ENCODE measurements at places on chromosomes 6 and 20.

- no peak for DNase-seq
Measured at GRCh38 chr6:55009131-55009530, 162.6 kb downstream of the FAM83B start.

DNA sequence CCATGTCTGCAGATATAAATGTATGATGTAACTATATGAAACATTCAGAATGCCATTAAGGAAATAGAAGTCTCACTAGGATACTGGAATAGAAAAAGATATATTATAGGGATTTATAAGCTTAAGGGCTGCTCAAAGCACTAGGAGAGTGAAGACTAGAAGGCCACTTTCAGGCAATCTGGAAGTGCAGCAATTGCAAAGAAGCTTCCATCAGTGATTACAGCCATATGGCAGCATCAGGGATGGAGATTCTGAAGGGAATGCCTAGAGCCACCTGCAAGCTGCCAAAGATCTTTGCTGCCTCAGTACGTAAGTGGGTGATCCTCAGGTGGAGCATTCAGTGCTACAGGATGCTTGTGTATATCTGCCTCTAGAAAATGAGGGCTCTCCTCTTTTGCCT, 796.2 kb upstream of the EPHA7 start:
- peak; percentile 9 for DNase-seq

- no peak for DNase-seq
Measured at GRCh38 chr6:120447605-120448004, 886.7 kb downstream of the TBC1D32 start.

GRCh38 chr6:105509506-105510331, 106.8 kb upstream of the PREP start:
- no peak for DNase-seq

- no peak for DNase-seq
Measured at GRCh38 chr6:3748208-3749066, 3.1 kb downstream of the PXDC1 start.

DNA sequence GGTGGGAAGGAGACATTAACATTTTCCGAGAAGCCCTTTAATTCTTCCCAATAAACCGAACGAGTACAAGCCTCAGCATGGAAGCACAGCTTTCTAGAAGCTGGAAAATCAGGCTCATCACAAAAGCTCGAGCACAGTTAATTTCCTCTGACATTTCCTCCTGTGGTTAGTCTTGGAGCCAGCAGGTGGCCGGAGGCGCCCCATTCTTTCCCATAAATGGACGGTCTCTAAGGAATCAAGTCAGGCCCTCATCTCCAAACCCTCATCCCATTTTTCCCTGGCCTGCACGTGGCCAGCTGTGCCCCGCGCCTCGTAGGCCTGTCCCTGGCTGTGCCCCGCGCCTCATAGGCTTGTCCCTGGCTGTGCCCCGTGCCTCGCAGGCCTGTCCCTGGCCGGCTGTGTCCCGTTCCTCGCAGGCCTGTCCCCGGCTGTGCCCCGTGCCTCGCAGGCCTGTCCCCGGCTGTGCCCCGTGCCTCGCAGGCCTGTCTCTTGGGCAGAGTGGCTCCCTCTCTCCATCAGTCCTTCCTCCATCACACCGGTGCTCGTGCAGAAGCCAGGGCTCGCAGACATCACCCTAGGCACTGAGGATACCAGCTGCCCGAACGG, 19.7 kb upstream of the NTSR1 start:
- no peak for DNase-seq

- DNase-seq: no peak
Measured at GRCh38 chr6:89162047-89162371, 16.2 kb downstream of the PM20D2 start.

- DNase-seq: no peak
Measured at GRCh38 chr6:16248271-16248853, 10.0 kb downstream of the GMPR start.

DNA sequence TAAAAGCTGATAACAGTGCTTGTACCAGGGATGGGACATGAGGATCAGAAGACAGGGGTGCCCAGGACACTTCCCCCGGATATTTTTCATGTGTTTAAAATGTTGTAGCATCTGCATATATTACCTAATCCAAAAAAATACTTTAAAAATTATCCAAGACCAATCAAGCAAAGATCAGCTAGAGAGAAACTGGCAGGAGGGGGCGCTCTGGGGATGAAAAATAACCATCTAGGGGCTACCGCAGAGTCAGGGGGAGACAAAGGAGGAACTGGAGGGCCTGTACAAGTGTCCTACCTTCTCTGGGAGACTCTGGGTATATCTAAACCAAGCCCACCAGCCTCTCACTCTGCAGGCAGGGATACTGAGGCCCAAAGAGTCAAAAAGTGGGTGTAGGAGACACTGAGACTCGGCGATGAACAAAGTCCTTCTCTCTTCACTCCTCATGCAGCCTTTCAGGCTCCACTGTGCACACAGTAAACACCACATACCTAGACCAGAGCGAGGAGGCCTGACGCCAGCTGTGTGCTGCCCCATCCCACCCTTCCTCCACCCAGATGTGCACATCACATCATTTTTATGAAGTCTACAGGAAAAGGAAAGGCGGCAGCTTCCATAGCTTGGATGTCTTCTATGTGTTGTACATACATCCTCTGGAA, 9.8 kb downstream of the RIMS4 start:
- DNase-seq: no peak

DNA sequence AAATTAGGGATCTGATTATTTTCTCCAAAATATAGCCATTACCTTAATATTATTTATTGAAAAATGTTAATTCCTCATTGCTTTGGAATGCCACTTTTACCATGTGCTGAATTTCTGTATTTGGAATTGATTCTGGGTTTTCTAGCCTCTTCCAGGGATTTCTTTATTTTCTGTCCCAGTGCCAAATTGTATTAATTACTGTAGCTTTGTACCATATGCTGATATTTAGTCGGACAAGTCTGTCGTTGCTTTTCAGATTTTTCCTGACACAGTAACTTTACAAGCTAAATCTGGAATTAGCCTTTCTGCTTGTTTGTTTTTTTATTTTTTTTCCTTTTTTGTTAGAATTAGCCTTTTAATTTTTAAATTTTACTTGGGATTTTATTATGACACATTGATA, 10.9 kb upstream of the TMEM14B start:
- DNase-seq: no peak

- DNase-seq: no peak
Measured at GRCh38 chr6:153117986-153118879, 12.8 kb downstream of the RGS17 start.

- DNase-seq: no peak
Measured at GRCh38 chr20:58099956-58100730, 128.3 kb downstream of the ANKRD60 start.

DNA sequence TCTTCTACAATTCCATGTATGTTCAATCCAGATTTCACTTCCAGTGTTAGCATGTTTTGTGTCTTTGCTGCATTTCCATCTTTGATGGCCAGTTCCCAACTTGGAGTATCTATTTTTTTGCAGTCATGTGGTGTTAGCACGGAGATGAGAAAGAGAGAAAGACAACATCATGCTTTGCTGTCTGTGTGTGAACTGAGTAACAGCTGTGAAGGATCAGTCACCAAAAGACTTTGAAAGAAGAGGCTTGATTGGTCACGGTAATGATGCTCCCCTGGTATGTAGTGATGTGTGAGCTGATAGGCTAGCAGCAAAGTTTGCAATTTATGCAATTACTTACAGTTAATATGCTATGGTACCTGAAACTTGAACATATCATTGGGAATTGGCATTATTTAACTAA, 731.3 kb upstream of the NRSN1 start:
- DNase-seq: no peak

- no peak for DNase-seq
Measured at GRCh38 chr6:47112317-47112716, 70.2 kb upstream of the ADGRF1 start.

GRCh38 chr6:1403851-1404712, 14.7 kb downstream of the FOXF2 start:
- DNase-seq: no peak

- DNase-seq: no peak
Measured at GRCh38 chr20:37955511-37955910, 52.6 kb downstream of the VSTM2L start.

DNA sequence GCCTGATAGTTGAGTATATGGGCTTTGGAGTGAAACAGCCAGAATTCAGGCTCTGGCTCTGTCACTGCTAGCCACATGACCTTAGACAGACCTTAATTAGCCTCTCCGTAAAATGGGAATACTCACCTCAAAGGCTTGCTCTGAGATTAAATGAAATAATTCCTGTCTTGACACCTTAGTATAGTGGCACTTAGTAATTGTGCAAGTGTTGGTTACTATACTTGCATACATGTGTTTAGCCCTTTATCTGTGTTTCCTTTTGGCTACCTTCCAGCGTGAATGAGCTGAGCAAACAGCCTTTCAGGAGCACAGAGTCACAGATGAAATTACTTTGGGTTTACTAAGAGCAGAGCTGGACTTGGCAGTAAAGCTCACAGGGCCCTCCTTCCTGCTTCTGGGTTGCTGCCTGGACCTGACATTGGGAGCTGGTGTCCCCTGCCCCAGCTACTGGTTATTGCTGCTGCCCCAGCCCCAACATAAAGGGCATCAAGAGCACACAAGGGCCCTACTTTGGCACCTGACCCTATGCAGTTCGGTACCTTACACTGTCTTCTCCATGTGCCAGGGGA, 32.8 kb downstream of the CD164 start:
- DNase-seq: no peak

DNA sequence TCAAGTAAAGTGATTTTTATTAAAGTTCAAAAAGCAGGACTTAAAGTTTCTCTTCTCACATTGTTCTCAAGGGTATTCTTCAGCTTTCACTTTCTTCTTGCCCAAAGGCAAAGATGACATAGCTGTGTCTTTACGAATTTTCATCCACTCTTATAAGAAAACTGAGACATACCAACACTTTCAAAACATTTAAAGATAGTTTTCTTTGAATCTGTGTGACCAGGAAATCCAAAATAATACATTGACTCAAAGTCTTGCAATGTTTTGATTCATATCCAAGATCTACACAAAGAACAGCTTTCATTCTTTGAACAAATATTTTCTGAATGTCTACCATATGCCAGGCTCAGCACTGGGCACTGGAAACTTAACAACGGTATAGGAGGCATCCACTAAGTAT, 117.9 kb downstream of the SIM1 start:
- no peak for DNase-seq

- DNase-seq: no peak
Measured at GRCh38 chr6:151242420-151242861, 2.7 kb downstream of the AKAP12 start.

- no peak for DNase-seq
Measured at GRCh38 chr6:82419132-82419581, 55.5 kb downstream of the TPBG start.

DNA sequence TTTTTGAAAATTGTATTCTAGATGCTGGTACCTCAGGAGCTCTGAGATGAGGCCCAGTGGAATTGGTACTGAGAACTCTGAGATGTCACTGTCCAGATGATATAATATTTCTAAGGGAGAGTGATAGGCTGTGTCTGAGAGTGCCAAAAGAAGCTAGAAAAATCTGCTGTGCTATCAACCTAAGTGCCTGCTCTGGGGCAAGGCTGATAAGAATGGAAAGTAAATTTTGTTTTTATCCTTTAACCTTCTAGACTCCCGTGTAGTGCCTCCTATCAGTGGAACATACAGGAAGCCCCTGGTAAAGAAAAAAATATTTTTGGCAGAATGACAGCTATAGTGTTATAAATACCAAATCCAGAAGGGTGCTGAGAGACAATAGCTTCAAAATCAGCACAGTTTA, 348.2 kb downstream of the TFAP2B start:
- no peak for DNase-seq

- DNase-seq: no peak
Measured at GRCh38 chr6:113466526-113466925, 390.6 kb upstream of the MARCKS start.

DNA sequence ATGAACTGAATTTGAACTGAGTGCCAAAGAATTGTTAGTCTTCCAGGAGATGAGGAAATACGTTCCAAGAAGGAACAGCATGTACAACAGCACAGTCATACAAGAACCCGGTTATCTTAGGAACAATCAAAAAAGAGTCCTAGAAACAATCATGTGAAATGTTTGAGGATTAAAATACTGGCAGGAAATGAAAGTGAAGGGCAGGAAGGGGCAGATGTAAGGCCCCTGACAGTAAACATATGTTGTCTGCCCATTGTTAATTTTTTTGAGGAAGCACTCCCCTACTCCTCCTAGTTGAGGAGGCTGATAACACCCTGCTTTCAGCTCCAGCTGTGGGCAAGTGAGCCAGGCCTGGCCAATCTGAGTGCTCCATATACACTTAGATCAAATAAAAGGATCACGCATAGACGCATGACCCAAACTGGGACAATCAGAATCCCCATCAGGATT, 220.9 kb downstream of the HACE1 start:
- DNase-seq: no peak

- peak; percentile 9 for DNase-seq
Measured at GRCh38 chr6:31079656-31080261, 32.6 kb downstream of the C6orf15 start.

GRCh38 chr6:7254980-7255835, 57.8 kb downstream of the SSR1 start:
- no peak for DNase-seq

- no peak for DNase-seq
Measured at GRCh38 chr20:23596579-23597250, 9.0 kb downstream of the CST9 start.

- no peak for DNase-seq
Measured at GRCh38 chr6:32833664-32834063, 4.9 kb downstream of the TAP2 start.

DNA sequence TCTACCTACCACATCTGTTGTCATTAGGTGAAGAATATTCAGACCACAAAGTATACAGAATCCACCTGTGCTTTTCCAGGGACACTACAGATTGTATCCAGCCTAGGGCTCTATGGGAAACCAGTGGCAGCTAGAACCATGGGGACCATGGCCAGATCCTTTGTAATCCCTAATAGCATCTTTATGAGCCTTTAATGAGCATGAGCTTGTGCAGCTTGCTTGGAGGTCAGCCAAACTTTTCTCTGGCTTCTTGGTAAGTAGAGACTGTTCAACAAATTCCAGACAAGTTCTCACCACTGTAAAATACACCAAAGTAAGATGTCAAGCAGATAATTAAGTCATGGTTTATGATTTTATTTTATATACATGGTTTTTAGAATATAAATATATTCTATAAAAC, 301.6 kb upstream of the ADGRB3 start:
- no peak for DNase-seq

DNA sequence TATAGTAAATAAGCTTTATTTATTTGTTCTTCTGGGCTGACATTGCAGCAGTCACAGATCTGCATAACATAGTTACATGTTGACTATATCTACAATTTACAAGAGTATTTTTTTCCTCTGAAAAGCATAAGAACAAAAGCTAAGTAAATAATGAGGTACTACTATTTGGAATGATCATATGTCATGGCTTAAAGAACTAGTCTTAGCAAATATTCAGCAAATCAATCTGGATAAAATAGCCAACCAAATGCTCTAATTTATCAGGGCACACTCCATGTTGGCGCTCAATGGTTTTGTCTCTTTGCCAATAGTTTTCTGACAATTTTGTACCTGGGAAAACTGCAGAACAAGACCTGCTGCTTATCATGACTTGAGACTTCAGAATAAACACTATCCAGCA, 233.4 kb upstream of the RIN2 start:
- DNase-seq: no peak

GRCh38 chr6:144215402-144215931, 65.2 kb downstream of the STX11 start:
- DNase-seq: no peak

All from cerebellar nuclear complex (tissue), 1 donor.